NCI-H2171 treated with DMSO at 0.1 percent for 48 hours (cell line): ENCODE measurements at places on chromosomes 2 and 18.

DNA sequence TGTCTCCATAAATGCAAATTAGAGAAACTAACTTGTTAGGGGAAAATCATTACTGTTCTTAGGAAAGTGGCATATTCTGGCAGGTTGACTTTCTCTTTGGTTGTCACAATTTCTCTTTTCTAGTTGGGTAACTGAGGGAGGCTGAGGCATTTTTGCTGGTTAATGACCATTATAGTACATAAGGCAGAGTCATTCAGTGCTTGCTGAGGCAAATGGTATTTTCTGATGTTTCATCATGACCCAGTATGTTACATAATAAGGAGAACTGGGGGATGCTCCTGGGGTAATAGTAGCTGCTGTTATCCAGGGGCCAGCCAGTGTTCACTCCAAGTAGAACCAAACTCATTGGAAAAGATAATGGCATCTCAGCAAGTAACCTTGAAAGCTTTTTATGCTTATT lies 62.3 kb downstream of the ITGA6 start:
- DNase-seq, result no peak

GRCh38 chr2:11014026-11014425 lies 102.3 kb downstream of the KCNF1 start:
- no peak for DNase-seq

GRCh38 chr2:224545884-224546644 lies 39.1 kb downstream of the CUL3 start:
- DNase-seq, result no peak

- DNase-seq, result no peak
Measured at GRCh38 chr18:22223254-22223964, 54.0 kb downstream of the GATA6 start.

GRCh38 chr2:235859651-235860050 lies 308.5 kb downstream of the GBX2 start:
- DNase-seq, result no peak
